Activated T-helper 1 cell treated with anti-CD3 and anti-CD28 coated beads, Interleukin-2, amount 50 U/mL, for 16 hours (primary cell): ENCODE measurements at places on chromosomes 3 and 15.

- DNase-seq, result no peak
Measured at GRCh38 chr3:63927422-63928280, 15.5 kb upstream of the SCAANT1 start.

- DNase-seq, result no peak
Measured at GRCh38 chr3:159818997-159819500, 169.6 kb upstream of the IL12A start.

DNA sequence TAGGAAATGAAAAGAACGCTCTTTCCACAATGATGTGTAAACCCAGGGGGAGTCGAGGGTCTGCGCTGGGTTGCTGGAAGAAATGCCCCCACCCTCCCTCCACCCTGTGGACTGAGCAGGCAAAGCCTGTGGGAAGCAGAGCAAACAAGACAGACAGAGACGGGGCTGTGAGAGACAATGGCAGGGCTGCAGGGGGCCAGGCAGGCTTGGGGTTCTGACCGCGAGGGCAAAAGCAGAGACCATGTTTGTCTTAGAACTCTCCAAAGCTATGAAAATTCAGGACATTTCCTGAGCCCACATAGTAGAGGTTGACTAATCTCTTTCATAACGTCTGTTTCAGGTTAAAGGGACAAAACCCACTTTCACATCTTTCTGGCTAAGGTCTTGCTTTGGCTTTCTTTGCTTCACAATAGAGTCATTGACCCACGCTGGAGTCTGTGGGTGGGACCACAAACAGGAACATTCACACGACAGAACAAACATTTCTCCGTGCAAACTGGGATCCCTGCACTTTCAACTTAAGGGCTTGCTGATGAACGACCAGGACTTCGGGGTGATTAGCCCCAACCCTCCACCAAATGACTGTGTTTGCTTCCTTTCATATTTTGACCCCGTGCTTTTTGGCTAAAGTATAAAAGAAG is 156.0 kb upstream of the TPM1 start:
- DNase-seq, result no peak

DNA sequence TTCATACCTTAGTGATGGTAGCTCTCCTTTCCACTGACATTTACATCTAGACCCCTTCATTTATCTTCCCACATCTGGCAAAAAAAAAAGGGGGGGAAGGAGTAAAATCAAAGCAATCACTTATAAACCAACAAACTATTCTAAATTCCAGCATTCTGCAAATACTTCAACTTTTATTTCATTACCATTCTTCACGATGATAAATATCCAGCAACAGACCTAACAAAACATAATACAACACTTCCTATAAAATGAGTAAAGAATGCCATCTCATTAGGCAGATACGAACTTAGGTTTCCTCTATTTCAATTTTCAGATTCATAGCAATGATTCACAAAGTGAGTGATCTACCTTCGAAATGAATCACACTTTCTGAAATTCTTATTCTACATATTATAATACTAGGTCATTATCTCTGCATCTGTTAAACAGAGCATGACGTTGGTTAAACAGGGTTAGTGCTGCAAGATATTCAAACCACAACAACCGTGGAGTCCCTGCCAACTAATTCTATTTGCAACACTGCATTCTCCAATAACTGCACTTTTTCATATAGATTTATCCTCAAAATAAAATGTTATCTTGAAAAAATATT is at the start of gene LRRFIP2:
Gene LRRFIP2 (minus strand): TSS at position 51 of the 595 bp plus-strand sequence. CDS start 25,599 bp downstream, outside the sequence.
- DNase-seq, result no peak

DNA sequence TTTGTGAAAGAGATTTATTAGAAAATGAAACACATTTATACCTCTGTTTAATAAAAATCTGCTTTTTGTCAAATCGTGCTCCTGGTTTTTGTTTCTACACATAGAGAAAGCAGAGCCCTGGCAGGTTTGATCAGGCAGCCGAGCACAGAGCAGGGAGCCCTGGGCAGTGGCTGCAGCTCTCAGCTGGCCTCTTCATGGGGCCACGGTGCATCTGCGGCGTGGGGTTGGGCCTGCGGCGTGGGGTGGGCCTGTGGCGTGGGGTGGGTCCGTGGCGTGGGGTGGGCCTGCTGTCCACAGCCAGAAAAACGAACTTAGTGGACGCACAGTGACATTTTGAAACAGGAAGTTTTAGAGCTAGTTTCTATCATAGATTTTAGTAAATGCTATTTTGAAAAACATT is 10.6 kb downstream of the GOLGA6L2 start:
- no peak for DNase-seq

DNA sequence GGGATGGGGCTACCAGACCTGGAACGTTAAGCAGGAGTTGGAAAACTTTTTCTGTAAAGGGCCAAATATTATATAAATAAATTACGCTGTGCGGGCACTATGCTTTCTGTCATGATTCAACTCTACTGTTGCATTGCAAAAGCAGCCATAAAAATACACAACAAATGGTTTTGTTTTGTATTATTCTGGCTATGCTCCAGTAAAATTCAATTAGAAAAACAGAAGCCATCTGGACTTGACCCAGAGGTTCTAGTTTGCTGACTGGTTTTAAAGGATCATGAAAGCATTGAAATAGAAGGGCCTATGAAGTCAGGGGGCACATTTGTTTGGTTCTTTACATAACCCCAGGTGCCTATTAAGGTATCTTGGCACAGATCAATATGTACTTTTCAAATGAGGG is 647.4 kb upstream of the LMCD1 start:
- DNase-seq, result no peak

DNA sequence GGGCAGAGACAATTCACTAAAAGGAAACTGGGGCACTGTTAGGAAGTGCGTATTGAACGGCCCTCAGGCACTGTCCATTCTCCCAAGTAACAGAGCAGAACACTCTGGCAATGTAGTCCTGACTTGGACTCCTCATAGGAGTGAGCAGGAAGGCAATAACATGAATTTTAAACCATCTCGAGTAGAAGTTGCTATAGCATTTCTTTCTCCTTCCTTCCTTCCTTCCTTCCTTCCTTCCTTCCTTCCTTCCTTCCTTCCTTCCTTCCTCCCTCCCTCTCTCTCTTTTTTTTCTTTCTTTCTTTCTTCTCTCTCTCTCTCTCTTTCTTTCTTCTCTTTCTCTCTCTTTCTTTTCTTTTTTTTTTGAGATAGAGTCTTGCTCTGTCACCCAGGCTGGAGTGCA is 46.4 kb upstream of the TRA2B start:
- DNase-seq, result no peak

GRCh38 chr15:50055750-50056157 is 63.3 kb downstream of the ATP8B4 start:
- DNase-seq, result no peak

- no peak for DNase-seq
Measured at GRCh38 chr3:48835650-48836366, 11.9 kb downstream of the PRKAR2A start.

DNA sequence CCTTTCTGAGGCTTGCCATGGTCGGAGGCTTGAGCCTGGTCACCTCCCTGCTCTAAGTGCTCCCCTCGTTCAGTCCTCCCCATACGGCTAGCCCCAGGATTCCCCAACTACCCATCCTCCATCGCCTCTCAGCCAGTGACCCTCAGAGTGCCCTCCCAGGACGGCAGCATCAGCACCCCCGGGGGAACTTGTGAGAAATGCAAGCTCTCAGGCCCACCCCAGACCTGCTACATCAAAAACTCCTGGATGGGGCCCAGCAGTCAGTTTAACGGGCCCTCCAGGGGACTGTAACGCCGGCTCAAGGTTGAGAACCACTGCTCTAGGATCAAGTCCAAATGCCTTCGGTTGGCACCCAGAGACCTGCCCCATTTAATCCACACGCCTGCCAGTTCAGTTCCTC is 6.9 kb downstream of the ADAMTS17 start:
- no peak for DNase-seq

DNA sequence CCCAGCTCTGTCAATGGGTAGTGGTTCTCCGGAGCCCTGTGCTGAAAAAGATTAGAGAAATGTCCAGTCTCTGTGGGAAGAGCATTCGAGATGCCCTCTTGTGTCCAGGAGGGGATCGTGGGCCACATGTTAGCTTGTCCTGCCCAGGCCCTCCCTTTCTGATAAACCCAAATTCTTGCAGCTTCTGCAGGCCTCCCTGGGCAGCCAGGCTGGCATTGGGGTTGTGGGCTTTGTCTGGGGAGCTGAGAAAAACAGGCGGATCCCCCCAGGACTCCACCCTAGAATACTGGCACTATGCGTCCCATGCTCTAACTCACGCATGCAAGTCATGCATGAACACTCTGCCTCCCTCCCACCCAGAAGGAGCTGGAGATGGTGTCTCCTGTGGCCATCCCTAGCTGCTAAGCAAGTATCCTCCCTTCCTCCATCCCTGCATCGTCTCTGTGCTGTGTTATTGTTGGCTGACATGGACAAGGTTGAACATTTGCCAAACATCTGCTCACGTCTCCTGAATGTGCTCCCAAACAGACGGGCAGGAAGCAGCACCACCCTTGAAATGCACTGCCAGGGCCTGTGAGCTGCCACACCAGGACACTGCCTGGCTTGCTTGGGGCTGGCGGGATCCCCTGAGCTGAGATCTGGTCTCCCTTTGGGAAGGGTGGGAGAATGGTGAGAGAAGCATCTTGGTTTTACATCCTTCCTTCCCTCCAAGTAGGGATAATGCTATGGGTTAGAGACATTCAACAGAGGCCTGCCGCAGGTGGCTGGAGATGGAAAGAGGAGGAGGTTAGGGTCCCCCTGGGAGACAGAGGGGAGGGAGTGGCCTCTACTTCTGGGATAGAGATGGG is 26.5 kb downstream of the CFAP161 start:
- no peak for DNase-seq

DNA sequence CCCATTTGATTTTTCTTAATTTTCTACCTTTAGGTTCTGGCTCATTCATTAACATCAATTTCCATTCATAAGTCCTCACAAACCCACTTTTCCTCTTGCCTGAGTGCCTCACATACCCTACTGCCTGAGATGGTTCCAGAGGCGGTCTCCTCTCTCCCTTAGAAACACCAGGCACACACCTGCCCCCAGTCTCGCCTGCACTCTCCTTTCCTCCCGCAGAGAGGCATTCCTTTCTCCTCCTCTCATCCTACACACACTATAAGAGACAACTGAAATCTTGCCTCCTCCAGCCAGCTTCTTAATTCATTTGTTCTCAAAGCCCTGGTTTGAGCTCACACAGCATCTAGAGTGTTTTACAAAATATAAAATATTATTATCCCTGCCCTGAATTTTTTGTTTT is 27.5 kb downstream of the TF start:
- no peak for DNase-seq

DNA sequence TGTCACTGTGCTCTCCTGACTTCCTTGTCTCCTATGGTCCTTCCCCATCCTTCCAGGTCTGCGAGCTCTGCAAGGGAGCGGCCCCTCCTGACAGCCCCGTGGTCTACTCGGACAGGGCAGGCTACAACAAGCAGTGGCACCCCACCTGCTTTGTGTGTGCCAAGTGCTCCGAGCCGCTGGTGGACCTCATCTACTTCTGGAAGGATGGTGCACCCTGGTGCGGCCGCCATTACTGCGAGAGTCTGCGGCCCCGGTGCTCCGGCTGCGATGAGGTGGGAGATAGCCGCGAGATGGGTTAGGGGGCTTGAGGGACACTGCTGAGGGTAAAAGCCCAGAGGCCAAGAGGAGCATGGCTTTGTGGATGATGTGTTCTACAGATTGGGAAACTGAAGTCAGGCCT is 63.8 kb downstream of the LMCD1 start:
- DNase-seq, result no peak

DNA sequence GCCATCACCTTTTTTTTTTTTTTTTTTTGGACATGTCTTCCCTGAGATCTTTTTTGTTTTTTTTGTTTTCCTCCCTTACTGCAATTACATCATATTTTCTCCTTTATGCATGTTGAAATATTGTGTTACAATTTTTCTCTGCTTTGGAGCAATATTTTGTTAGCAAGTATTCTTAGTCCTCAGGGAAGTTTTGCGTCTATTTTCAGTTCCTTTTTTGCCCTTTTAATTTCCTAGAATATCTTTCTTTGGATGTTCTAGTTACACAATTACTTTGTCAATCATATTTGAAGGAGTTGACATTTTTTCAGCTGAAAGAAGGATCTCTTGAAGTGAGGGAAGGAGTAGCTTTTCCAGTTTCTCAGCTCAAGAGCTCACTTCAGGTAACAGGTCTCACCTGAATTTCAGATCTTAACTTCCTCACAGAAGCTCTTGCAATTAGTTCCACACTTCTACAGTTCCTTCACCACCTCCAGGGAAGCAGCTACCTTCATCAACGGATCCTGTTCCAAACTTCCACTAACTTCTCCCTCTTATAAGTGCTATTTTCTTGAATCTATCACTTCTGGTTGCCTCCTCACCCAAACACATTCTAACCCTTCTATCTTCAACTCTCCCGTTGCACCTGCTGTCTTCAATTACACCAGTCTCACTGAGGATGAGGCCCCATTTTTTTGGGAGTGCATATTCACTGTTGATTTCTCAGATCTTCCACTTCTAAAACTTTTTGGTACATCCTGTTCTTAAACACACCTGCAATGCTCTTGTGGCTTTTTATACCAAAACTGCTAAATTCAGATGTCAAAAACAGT is 57.8 kb upstream of the CPOX start:
- DNase-seq, result no peak

DNA sequence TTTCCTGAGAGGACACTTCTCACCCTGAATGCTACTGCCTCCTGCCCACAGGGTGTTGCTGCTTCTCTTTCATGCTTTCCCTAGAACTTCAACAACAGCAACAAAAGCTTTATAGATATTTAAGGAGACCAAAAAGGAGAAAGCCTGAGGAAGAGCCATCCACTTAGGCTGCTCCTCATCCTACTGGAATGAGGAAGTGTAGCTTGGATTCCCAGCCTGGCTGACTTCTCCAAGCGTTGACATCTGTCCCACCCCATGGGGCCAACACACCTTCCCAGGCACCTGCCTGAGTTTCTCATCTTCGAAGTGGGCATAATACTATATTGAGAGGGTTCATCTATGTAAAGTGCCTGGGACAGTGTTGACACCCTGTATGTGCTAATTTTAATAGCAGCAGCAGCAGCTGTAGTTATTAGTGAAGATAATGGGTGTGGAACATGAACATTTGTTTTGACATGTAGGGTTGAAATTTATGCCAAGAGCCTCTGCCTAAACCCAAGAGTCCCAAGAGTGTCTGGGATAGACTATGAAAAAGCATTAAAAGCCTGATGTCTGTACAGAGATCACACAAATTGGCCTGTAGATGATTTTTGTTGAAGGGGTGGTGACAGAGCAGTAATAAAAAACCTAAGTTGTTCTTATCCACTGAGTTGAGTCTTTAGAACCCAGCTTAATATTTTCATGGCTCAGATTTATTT is 96.5 kb upstream of the PIAS1 start:
- no peak for DNase-seq

DNA sequence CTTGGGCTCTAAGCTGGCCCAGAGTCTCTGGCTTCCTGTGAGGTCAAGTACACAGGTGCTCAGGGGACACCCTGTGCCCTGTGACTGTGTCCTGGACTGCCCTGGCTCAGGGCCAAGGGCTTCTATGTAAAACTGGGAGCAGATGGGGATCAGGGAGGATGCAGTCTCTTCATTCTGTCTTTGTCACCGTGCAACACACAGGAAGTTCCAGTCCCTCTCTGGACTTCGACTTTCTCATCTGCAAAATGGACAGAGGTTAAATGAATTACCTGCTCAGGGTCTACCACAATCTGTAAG is 61.9 kb upstream of the TLE3 start:
- no peak for DNase-seq

- DNase-seq, result no peak
Measured at GRCh38 chr3:168877899-168878298, 782.2 kb upstream of the GOLIM4 start.

- no peak for DNase-seq
Measured at GRCh38 chr3:164687211-164687610, 391.1 kb downstream of the SI start.

- no peak for DNase-seq
Measured at GRCh38 chr15:101692801-101693598, 31.3 kb downstream of the TARS3 start.
